Peyer's patch (tissue), 4 donors: ENCODE measurements at places on chromosomes 5 and 9. TPM values are rescaled to one million over a fixed set of nuclear protein-coding genes. Genes with fewer than 3 reads are reported as not detected.

- DNase-seq = no peak
- no peak overlapping the region for H3K4me3 ChIP-seq
- no peaks in the 10 kb centered on the region for H3K36me3 ChIP-seq
Observed at GRCh38 chr5:173709761-173710160, 93.3 kb upstream of the BOD1 start.

Gene ENC1
- total RNA-seq = 123 TPM

Gene SPOCK1
- 4.2 TPM for total RNA-seq

Gene BTNL8
- 127 TPM for total RNA-seq

Gene RAI14
- 6.3 TPM for total RNA-seq

GRCh38 chr9:68714416-68715180 is 9.6 kb downstream of the PIP5K1B start:
- H3K27ac ChIP-seq = no peak overlapping the region
- H3K27me3 ChIP-seq = no peaks in the 10 kb centered on the region
- DNase-seq = no peak

Gene DBH
- total RNA-seq = not detected

DNA sequence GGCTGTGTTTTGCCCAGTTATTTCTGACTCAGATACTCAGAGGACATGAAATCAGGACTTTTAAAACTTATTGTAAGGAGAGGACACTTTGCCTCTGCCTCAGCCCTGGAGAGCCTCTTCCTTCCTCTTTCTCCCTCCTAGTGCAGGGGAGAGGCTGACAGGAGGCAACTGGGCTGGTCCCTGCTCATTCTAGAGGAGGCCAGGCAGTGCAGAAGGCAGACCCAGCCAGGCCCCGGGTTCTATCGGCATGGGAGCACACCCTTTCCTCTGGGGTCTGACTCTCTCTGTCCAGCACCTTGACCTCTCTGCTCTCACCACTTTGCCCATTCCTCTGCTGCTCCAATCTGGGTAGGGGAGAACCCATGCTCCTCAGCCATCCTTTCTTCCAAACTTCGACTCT is 16.0 kb upstream of the SMIM32 start:
- H3K4me3 ChIP-seq = no peak overlapping the region
- H3K36me3 ChIP-seq = no peaks in the 10 kb centered on the region
- H3K4me1 ChIP-seq = no peaks in the 10 kb centered on the region
- no peaks in the 10 kb centered on the region for H3K27me3 ChIP-seq
- no peak overlapping the region for H3K27ac ChIP-seq
- no peak for DNase-seq

DNA sequence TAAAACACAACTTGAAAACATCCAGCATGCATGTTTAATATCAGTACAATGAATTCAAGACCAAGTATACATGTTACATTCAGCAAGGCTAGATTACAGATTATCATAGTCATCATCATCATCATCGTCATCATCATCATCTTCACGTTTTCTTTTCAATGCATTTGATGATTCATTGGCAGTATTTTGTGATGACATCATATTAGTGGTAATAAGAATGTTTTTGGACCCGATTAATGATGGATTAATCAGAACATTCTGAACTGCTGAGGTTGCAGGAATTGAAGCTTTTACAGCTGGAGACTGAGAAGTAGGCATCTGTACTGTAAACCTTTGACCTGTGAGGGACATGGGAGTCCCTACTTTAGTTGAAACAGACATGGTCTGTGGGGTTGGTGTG is 4.5 kb downstream of the AK6 start:
- H3K4me3 ChIP-seq = no peak overlapping the region
- no peak overlapping the region for H3K27ac ChIP-seq
- H3K27me3 ChIP-seq = no peaks in the 10 kb centered on the region
- DNase-seq = no peak
- no peaks in the 10 kb centered on the region for H3K36me3 ChIP-seq

Gene TJP2
- total RNA-seq = 330 TPM

GRCh38 chr5:1847611-1848010 is 35.1 kb downstream of the IRX4 start:
- no peak for DNase-seq
- no peaks in the 10 kb centered on the region for H3K4me1 ChIP-seq
- H3K27ac ChIP-seq = no peak overlapping the region
- no peak overlapping the region for H3K4me3 ChIP-seq

Gene CHMP5
- total RNA-seq = 69.3 TPM

Gene FXN
- 2.8 TPM for total RNA-seq
